ENCODE measurements at places on chromosomes 16 and 17.
A peak's percentile ranks its signal among the peaks of the same experiment; 100 is the strongest.

GRCh38 chr16:28165598-28165997 is 46.2 kb downstream of the XPO6 start:
- DNase-seq, result no peak

- no peak for DNase-seq
Observed at GRCh38 chr17:79073706-79074088, 927 bp upstream of the ENGASE start.

- no peak for DNase-seq
Observed at GRCh38 chr17:57930239-57930638, 25.0 kb downstream of the CUEDC1 start.

- DNase-seq, result no peak
Observed at GRCh38 chr16:67804853-67805542, 1.4 kb downstream of the RANBP10 start.

DNA sequence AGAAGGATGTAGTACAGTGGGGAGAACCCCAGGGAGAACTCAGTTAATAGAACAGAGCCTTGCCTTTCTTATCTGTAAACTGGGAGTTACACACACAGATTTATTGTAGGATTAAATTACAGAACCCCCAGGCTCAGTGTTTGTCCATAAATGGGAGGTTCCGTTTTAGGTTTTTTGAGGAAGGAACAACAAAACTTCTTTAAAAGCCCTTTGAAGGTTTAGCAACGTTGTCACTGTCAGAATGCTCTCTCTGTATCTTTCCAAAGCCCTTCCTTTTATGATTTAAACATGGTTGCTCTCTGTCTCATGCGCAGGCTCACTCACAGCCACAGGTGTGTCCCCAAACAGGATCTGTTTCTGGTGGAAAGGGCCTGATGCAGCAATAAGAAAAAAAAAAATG is 9.4 kb upstream of the GNA13 start:
- DNase-seq, result no peak

DNA sequence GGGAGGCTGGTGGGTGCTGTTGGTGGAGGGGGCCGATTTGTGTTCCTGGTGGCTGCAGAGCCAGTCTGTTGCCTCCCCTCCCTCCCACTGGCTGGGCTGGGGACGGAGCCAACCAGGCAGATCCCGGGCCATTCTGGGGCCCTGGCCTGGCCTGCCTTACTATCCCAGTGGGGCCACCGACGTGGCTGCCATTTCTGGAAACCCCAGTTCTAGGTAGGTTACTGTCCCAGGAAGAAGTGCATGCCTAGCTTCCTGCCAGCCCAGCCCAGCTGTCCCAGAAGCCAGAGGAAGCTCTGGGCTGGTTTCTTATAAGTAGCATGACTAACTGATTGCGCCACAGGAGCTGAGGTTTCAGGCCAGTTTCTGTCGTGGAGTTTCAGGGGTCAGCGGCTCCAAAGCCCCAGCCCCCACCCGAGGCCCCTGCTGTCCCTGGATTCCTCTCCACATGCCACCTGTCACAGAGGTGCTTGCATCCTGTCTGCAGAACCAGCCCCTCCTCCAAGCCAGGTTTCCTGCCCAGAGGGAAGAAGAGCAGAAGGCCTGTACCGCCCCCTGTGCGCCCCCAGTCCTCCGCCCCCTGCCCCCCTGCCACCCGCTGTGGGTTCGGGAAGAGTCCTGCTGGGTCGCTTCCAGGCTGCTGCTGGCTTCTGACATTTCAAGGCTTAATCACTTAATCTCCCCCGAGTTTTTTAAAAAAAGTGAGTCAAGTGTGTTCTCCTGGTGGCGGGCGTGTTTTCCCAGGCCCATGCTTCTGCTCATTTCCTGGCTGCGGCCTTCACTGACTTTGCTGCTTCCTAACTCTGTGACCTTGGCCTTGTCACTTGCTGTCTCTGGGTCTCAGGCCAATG is 13.2 kb downstream of the IL4R start:
- peak; percentile 20 for DNase-seq

DNA sequence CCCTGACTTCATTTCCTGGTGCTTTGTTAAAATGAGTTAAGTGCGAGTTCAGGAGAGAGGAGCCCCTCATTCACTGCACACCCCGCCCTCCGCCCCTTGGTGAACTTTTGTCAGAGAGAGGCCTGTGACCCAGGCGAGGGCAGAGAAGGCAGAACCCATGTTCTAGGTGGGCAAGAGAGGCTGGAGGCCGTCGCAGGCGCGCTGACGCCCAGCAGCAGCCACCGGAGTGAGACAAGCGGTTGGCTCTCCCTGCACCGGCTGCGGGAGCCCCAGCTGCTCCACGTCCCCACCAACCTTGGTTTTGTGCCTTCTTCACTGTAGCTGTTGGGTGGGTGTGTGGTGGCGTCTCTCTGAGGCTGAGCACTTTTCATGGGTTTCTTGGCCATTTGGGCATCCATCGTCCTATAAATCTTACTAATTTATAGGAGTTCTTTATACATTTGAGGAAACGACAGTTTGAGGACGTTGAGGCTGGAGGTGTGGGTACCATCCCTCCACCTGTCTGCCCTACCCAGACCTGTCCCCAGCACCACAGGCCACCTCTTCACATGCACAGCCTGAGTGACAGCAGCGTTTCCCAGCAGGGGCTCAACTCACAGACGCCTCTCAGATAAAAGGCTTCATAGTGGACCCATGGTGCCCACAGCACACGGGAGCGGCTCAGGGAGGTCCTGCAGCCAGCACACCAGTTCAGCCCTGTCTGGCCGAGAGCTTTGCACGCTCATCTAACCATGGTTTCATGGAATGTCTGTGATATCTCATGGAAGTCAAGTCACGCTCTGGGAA is 45.2 kb upstream of the CBFA2T3 start:
- no peak for DNase-seq

- no peak for DNase-seq
Observed at GRCh38 chr16:12132290-12132689, 155.8 kb downstream of the SNX29 start.

DNA sequence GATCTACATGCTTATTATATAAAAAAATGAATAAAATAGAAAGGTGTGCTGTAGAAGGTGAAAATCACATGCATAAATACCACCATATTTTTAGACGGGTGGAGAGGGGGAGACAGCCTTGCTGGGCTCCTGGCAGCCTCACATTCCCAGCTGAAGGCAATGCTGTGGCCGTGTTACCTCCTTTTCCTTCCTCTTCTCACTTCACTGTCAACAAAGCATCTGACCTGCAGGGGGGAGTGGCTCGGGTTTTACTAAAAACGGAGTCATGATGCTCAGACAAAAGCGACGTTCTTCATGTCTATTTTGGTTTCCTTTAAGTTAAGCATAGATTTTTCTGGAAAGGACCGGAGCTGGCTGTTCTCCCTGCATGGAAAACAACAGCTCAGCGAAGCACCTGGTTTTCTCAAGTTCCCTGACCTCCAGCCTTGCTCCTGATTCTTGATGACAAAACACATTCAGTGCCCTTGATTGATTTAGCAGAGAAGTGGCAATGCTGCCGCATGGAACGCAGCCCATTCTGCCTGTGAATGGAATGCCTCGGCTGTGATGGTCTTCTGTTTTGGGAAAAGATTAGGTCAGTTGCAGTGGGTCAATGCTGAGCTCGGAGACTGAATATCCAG is 5.5 kb upstream of the RPTOR start:
- DNase-seq, result no peak

DNA sequence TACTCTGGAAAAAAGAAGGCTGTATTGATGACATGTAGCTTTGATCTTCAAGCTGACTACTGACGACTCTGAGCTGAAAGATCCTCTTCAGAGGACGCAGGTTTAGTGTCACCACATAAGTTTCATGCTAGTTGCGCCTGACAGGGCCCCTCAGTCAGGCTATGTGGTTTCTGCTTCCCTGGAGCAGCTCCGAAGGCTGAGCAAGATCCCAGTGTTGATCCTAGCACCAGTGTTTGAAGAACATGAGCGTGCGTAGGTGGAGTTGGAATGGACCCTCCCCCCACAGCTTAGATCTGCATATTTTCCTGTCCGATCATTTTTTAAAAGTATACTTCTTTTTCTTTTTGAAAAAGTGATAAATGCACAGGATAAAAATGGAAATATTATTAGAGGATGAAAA is 17.3 kb downstream of the BANP start:
- DNase-seq, result no peak

Measured in activated T-cell treated with anti-CD3 and anti-CD28 coated beads for 1 hour (primary cell).